Posterior vena cava (tissue), 2 donors: ENCODE measurements at places on chromosomes 3 and 15. TPM values are rescaled to one million over a fixed set of nuclear protein-coding genes. Genes with fewer than 3 reads are reported as not detected.

- no peak for DNase-seq
Measured at GRCh38 chr3:137259701-137260100, 301.9 kb downstream of the IL20RB start.

DNA sequence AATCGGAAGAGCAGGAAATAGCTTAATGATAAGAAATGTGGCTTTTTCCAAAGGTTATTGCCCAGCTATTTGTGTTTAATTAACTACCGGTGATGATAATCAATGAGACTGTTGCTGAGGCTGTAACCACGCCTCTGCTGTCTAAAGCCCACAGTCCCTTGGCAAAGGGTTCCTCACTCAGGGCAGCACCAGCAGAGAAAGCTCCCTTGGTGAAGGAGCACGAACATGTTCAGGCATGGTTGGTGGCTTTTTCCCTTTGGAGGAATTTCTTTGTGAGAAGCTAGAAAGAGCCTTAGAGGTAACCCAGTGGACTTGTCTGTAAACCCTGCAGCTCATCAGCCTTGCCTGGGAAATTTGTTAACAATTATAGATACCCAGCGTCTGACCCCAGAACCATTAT is 7.5 kb upstream of the ST6GAL1 start:
- DNase-seq, result no peak

- DNase-seq, result no peak
Measured at GRCh38 chr3:7657214-7658112, 796.5 kb downstream of the GRM7 start.

- no peak for DNase-seq
Measured at GRCh38 chr3:65444447-65444815, 594.3 kb downstream of the MAGI1 start.

DNA sequence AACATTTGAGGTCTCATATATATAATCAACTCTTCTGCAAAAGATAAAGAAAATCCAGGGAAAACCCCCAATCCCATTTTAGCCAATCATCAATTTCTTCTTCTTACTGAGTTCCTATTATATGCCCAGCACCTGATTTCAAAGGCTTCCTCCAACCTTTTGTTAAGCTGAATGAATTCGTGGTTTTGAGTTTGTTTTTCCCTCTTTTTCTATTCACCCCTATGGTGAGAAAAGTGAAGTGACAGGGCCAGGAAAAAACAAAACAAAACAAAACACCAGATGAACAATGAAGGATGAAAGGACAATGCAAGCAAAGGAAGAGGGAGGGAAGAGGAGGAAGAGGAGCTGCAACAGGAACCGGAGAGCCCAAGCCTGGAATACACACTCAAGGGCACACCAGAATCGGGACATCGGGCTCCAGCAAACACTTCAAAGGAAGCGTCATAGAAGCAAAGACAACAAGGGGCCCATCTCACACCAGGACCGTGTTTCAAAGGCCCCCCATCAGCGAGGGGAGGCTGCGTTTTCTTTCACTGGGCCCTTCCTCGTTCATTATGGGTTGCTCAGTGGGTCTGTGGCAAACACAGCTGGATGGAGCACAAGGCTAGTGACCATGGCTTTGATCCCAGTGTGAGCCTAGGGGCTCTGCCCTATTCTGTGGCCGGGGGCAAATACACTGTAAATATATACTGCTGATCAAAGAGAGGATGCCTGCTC is 50.2 kb downstream of the VGLL4 start:
- DNase-seq, result no peak

The ALDH1A3 gene
- 29.9 TPM for total RNA-seq
